Stimulated activated CD4-positive, alpha-beta T cell treated with anti-CD3 and anti-CD28 coated beads, Interleukin-4, amount 100 ng/mL, for 4 hours (primary cell): ENCODE measurements at places on chromosomes 1 and 21.

DNA sequence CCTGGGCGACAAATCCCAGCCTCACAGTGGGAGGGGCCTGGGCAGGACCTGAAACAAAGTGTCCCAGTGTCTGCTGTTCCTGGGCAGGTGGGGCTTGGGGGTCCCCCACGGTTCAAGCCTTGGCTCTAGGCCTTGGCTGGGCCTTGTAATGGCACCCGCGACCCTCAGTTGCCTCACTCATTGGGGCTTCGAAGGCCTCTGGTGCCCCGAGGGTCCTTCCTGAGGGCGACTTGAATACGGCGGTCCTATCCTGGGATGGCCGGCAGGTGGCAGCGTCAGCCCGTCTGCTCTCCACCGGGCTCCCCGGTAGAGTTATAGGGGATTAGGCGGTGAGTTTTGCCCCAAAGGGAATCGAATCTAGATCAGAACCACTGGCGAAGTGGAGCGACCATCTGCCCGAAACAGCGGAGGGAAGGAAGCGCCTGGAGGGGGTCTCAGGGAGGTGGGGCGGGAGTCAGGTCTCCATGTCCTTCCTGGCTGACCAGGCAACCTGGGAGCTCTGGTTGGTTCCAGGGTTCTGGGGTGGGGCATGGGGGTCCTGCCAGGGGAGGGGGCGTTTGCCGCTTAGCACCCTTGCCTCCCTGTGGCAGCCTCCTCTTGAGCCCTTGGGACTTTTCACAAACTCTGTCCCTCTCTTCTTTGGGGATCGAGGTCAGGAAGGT, 2.1 kb upstream of the PEX10 start:
- DNase-seq: peak; percentile 77

- DNase-seq: peak; percentile 68
Measured at GRCh38 chr21:44618909-44619308, 7.0 kb downstream of the KRTAP10-8 start.

DNA sequence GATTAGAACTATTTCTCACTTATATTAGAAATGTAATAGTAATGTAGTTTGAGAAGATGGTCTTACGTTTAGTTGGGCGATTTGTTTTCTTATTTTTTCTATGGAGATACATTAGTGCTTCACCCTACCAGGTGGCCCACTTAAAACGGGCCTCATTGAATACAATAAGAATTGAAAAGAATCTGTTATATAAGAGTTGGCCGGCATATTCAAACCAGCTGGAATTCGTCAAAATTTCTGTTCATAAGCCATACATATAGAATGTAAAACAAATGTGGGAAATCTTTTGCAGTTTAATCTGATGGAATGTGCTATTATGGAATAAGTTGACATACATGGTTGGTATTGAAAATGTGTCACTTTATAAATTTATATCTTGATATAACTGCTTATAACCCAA, 96.4 kb upstream of the C1orf105 start:
- no peak for DNase-seq

- no peak for DNase-seq
Measured at GRCh38 chr1:243520831-243521230, 265.0 kb downstream of the SDCCAG8 start.

GRCh38 chr1:91831132-91831930, 54.6 kb downstream of the TGFBR3 start:
- no peak for DNase-seq

GRCh38 chr1:11951901-11952300, 17.4 kb downstream of the PLOD1 start:
- no peak for DNase-seq

DNA sequence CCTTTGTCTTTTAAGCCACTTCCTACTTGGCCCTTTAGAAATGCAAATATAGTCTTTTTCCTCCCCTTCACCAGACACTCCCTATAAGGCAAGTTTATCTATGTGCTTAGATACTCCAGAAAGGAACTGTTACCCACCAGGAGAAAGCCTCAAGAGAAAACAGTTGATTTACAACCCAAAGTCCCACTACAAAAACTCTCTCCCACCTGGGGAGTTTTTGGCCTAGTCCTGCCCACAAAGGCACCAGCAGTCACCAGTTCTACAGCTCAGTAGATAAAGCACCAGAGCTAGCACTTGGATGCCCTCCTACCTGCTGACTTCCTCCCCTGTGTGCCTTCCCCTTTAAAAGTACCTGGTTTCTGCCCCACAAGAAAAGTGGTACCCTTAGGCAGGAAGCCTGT, 27.7 kb upstream of the HAO2 start:
- DNase-seq: no peak

- DNase-seq: no peak
Measured at GRCh38 chr21:42557420-42557819, 43.8 kb downstream of the SLC37A1 start.

GRCh38 chr1:167401260-167401873, 117.0 kb downstream of the CD247 start:
- DNase-seq: peak; percentile 45

GRCh38 chr1:54268762-54269297, 68.9 kb downstream of the MRPL37 start:
- DNase-seq: no peak

- DNase-seq: no peak
Measured at GRCh38 chr1:236845830-236846229, 50.7 kb downstream of the MTR start.

GRCh38 chr1:35931446-35932157, 697 bp downstream of the AGO3 start:
- DNase-seq: no peak
